HS-5 (cell line): ENCODE measurements at places on chromosomes 3 and 15.

GRCh38 chr15:77633913-77634265 lies 1.2 kb upstream of the LINGO1 start:
- no peak for DNase-seq

DNA sequence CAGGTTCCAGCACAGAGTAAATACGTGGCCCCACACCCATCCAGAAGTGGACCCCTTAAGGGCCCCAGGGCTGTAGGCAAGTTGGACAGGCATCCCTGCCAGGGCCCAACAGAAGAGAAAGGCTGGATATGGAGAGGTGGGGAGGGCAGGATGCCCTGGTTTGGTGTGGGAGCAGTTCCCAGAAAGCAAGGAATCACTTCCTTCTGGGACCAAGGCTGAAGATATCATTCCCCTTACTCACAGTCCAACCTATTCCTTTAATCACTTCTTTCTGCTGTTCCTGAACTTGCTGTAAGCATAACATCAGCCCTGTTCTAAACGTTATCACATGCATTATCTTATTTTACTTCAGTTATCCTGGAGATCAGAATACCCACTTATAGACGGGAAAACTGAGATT lies 6.1 kb upstream of the MESP2 start:
- no peak for DNase-seq

GRCh38 chr3:144380849-144381248 lies 409.2 kb downstream of the DIPK2A start:
- no peak for DNase-seq

DNA sequence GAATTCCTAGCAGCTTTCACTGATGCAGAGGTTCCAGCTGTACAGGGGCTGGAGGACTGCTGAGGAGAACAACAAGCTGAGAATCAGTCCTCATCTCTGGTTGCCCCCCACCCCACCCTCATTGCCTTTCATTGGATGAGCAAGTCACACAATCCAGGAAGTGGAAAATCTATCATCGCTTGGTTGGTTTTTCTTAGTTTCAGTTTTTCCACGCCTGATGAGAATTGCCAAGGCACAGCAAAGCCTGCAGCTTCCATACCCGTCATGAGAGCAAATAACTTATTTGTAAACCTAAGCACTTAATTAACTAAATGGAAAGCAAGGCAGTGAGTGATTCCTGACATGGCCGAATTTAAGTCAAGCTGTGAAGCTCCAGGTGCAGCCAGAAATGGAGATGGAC lies 21.4 kb upstream of the LIPC start:
- DNase-seq, result no peak

DNA sequence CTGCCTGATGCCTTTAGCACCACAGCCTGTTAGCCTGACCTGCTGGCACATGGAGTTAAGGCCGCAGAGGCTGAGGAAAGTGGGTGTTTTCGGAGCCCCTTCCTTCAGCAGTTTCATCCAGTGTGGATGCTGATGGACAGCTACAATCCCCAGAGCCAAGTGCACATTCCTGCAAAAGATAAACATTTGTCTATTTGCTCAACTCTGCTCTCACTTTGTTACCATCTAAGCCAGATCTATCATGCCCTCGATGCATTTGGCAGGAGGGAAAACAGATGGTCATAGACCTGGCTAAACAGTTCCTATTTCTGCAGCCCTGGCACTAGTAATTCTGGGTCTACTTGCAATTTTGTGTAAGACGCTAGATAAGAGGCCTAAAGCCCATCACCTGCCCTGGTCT lies 312.9 kb upstream of the RASGRP1 start:
- DNase-seq, result no peak

GRCh38 chr3:23435318-23435717 lies 232.2 kb downstream of the UBE2E2 start:
- no peak for DNase-seq
